ENCODE measurements at places on chromosomes 12 and 14.

GRCh38 chr14:33404964-33405574 is 466.4 kb downstream of the NPAS3 start:
- DNase-seq: no peak

- DNase-seq: no peak
These were observed 5.3 kb downstream of the HHIPL1 start for GRCh38 chr14:99650189-99650588.

DNA sequence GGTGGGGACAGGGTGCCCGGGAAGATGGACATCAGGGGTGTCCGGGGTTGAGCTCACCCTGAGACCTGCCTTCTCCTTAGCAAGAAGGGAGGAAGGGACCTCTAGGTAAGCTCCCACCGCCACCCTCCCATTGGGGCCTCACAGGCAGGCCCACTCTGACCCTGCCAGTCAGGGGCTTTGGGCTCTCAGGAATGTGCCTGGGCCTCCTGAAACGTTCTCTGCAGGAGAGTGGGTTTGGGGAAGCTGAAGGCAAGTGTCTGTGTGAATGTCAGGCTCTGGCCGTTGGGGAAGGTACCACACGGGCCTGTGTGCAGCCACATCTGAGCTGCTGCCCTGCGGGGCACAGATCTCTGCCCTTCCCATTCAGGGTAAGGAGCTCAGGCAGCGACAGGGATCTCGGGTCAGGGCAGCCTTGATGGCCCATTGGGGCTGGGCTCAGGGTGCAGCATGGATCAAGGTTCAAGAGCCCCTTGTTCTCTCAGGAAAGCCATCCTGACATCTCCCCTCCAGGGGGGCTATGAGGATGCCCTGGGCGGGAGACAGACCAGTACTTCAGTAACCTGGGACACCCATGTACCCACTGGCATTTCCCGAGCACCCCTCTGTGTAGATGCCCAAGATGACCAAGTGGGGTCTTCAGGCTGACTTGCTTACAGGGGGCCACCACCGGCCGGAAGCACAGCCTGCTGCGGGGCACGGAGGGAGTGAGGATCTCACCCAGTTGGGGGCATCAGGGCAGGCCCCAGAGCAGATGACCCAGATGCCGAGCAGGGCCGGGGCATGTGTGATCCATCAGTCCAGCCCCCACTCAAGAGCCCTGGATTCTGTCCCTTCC is 29.7 kb downstream of the FAM222A start:
- no peak for DNase-seq

DNA sequence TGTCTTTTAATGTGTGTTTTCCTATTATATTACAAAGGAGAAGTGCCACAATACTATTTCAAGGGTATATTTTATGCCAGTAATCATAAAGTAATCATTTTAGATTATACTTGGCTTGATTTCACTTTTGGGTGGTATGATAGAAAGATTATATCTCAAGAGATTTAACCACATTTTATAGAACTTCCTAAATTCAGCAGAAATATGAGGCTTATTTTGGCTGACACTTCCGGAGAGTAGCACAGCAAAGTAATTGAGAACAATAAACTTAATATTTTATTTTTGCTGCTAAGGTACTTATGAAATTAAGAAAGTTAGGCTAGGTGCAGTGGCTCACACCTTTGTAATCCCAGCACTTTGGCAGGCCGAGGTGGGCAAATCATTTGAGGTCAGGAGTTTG is 319.1 kb downstream of the NPAS3 start:
- DNase-seq: no peak

DNA sequence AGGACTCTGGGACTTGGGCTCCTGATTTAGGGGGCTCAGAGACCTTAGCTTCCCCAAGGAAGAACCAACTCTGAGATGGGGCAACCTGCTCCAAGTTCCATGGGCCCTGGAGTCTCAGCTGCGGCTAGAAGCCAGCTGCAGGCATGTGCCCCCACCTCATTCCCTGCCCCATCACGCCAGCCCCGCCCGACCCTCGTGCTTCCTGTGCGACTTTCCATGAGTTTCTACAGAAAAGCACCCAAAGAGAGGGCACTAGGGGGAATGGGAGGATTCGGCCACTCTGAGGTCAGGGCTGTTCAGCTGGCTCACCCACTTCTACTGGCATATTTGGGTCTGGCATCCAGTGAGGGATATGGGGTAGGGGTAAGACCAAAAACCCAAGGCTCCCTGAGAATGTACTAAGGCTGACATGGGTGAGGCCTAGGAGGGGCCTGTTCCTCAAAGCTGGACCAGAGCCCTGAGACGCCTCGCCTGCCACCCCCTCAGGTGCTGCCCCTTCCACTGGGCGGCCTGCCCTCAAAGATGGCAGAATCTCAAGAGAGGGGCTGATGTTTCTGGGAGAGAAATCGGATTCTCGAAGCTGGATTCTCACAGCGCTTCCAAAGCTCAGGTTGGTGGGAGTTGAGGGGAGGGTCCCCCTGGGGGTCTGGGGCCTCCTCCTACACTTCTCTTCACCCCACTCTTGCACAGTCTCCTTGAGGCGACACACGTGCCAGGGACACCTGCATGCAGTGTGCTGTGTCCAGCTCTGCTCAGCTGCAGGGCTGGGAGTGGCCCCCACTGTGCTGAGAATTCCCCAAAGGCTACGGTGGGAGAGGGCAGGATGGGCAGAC is 22.1 kb downstream of the FAIM2 start:
- no peak for DNase-seq

- no peak for DNase-seq
These were observed 24.5 kb upstream of the HECTD1 start for GRCh38 chr14:31232081-31232480.

All from substantia nigra (tissue), 51 donors.